ENCODE measurements at places on chromosomes 4 and X.

DNA sequence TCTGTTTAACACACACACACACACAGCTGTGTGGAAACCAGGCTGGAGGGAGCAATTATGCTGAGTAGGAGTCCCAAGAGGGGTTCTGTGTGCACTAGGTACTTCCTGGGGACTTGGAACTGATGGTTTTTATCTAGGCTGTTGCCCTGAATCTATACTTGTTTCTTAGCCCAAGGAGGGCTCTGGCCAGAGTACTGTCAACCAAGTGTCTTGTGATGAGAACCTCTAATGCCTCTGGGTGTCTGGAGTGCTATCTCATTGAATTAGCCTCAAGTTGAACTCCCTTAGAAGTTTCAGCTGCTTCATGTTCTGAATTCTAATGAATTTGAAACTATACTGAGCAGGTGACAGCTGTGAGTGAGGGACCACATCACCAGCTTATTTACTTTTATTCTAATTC lies 16.6 kb downstream of the ARHGAP24 start:
- no peak for DNase-seq

- no peak for DNase-seq
Observed at GRCh38 chr4:26806331-26806730, 54.3 kb upstream of the STIM2 start.

GRCh38 chr4:752196-752861 lies 46.7 kb downstream of the PCGF3 start:
- DNase-seq: no peak

- DNase-seq: no peak
Observed at GRCh38 chrX:108020631-108021030, 24.2 kb upstream of the VSIG1 start.

DNA sequence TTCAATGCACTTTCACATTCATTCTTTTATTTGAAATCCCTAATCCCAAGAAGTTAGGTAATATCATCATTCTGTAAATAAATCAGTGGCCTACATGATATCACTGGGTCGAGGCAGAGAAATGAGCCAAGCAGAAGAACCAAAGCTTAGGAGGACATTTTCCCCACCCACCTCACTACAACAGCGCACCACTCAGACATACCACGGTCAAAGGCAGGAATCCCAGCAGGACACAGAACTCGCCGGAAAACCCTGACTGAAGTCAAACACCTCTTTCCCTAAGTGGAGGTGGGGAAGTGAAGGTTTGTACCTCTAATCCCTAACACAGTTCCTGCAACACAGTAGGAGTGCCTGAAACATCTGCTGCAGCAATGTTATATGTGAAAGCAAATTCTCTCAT lies 21.5 kb downstream of the RELL1 start:
- no peak for DNase-seq

DNA sequence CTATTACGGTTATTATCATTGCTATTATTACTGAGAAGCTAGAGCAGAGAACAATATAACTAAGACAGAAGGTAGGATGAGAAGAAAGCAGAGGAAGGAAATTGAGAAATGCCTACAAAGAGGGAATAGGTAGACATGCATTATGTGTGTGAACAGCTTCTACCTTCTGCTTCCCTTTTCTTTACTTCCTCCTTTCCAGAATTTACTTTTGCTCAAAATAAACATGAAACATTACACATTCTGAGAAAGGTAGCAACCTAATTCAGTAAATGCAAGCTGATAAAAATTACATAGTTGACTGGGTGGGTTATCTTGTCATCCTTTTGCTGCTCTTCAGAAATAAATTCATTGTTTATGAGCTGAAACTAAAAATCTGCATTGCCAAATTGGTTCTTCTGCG lies 54.6 kb downstream of the AMOT start:
- no peak for DNase-seq

- no peak for DNase-seq
Observed at GRCh38 chrX:20471483-20471882, 204.8 kb upstream of the RPS6KA3 start.

DNA sequence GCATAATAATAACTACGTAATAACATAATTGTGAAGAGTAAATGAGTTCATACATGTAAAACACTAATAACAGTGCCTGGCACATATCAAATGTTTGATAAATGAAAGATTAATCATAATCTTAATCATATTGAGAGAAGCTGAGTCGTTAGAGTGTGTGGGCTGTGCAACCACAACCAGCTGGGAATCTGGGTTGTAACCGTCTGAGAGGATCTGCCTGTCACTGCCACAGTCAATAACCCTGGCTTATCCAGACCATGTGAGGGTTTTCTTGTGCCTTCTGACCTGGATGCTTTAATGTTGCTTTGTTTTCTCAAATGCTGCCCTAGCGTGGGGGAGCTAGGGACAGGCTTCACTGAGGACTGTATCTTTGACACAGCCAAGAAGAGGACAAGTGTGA lies 73.9 kb downstream of the TRPC5 start:
- DNase-seq: no peak

GRCh38 chrX:44913656-44914531 lies 40.9 kb downstream of the KDM6A start:
- DNase-seq: no peak

- no peak for DNase-seq
Observed at GRCh38 chrX:25597551-25597950, 540.6 kb upstream of the MAGEB18 start.

- DNase-seq: no peak
Observed at GRCh38 chr4:67765928-67766327, 11.7 kb upstream of the GNRHR start.

GRCh38 chr4:75063433-75063832 lies 130.5 kb downstream of the PARM1 start:
- no peak for DNase-seq

DNA sequence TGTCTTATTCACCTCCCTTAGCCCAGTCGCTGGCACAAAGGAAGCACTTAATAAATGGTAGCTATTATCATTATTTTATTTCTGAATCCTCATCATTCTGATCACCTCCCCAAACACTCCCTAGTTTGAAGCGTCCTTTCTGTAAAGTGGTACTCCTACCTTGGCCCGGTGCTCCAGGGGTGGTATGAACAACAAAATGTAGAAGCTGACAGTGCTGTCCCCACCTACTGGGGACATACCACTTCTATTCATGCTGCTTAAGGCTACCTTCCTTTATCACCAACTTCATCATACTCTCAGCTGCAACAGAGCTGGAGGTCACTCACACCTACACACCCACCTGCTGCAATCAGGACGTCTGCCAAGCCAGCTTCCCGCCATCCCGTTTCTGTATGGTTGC lies 40.8 kb upstream of the APLN start:
- no peak for DNase-seq

DNA sequence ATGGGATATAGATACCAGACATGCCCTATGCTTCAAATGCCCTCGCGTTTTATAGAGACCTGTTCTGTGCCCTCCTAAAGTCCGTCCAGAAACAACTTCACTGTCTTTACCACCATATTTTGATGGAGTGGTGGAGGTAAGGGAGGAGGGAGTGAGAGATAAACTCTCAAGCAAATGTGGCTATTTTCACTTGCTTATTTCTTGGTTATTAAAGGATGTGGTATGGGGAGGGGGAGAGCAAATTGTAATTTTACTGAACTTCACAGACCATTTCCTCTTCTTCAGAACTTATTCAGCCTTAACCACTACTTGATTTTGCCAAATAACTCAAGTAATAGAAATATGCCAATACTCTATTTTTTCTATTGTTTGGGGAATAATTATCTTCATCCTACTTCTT lies 31.5 kb downstream of the GPR174 start:
- DNase-seq: no peak

DNA sequence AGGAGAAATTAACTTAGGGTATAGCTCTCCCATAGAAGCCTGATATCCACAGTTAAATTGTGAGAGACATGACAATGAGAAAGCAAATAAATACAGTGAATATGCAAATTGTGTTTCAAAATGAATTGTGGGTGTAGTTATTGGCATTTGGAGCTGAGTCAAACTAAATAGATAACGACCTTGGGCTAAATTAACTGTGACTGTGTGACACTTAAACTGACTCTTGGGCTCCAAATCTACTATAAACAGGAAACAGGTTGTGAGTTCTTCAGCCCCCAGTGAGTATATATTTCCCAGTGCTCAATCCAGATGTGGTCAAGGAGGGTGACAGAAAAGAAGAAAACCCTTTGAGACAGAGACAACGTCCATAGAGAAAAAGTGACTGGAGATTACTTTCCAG lies 11.3 kb upstream of the MAGEA10 start:
- no peak for DNase-seq

GRCh38 chrX:85375333-85375738 lies 4.1 kb downstream of the POF1B start:
- DNase-seq: no peak

DNA sequence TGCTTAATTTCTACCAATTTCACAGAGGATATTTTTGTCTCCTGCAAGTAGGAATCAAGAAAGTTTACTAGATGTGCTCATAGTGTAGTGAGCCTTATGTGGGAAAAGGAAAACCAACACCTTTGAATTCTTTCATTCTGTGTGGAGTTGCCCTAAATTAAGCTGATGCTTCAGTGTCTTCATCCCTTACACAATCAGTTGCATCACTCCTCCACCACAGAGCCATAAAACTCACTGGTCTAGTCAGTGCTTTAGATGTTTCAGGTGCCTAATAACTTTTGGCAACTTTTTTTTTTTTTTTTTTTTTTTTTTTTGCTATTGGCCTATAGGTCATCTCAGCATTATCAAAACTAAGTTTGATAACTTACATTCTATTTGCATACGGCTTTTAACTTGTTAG lies 41.5 kb downstream of the HHIP start:
- no peak for DNase-seq

GRCh38 chr4:123288309-123289025 lies 108.1 kb upstream of the SPRY1 start:
- no peak for DNase-seq

DNA sequence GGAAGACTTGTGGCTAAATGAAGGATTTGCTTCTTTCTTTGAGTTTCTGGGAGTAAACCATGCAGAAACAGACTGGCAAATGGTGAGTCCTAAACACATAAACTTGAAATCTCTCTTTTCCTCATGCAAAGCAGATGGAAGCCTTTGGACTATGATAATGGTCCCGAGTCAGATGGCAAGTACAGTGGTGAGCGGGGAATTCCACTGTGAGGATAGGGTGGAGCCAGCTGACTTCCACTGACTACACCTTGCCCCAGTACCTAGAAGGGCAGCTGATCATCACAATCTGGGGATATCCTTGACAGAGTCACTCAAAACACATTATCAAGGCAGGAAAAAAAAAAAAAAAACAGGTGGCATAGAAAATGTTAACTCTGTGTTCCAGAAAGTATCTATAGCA lies 34.3 kb downstream of the ENPEP start:
- no peak for DNase-seq

DNA sequence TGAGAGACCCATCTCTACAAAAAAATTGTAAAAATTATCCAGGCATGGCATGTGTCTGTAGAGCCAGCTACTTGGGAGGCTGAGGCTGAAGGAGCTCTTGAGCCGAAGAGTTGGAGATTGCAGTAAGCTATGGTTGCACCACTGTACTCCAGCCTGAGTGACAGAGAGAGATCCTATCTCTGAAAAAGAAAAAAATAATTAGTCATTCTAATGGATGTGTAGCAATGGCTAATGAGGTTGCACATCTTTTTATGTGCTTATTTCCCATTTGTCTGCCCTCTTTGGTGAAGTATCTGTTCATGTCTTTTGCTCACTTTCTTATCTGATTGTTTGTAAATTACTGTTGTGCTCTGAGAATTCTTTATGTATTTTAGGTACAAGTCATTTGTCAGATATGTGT lies 19.0 kb upstream of the MAML3 start:
- DNase-seq: no peak

DNA sequence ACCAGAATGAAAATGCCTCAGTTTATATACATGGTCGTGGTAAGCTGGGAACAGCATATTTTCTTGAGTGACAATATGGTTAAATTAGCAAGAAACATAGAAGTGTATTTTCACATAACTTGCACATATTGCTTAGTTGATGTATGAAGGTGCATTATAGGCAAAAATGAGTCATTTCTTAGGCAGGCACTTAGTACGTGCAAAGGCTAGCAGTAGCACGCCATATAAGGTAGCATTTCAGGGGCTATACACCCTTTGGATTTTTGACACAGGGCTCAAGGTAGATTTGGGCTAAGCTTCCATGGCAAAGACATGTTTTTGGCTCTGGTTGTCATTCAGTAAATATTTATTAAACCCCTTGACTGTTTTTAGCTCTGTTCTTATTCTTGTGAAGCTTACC lies 33.1 kb downstream of the PCDH7 start:
- DNase-seq: no peak

- no peak for DNase-seq
Observed at GRCh38 chrX:15202454-15203177, 67.3 kb downstream of the ASB9 start.

GRCh38 chrX:13258725-13259124 lies 61.1 kb downstream of the ATXN3L start:
- DNase-seq: no peak
